Activated T-cell treated with anti-CD3 and anti-CD28 coated beads for 1 hour (primary cell): ENCODE measurements at places on chromosomes 12 and 14.

- DNase-seq: no peak
Measured at GRCh38 chr14:73995977-73996378, 23.1 kb downstream of the ENTPD5 start.

- no peak for DNase-seq
Measured at GRCh38 chr12:102483466-102483865, 3.1 kb upstream of the IGF1 start.

DNA sequence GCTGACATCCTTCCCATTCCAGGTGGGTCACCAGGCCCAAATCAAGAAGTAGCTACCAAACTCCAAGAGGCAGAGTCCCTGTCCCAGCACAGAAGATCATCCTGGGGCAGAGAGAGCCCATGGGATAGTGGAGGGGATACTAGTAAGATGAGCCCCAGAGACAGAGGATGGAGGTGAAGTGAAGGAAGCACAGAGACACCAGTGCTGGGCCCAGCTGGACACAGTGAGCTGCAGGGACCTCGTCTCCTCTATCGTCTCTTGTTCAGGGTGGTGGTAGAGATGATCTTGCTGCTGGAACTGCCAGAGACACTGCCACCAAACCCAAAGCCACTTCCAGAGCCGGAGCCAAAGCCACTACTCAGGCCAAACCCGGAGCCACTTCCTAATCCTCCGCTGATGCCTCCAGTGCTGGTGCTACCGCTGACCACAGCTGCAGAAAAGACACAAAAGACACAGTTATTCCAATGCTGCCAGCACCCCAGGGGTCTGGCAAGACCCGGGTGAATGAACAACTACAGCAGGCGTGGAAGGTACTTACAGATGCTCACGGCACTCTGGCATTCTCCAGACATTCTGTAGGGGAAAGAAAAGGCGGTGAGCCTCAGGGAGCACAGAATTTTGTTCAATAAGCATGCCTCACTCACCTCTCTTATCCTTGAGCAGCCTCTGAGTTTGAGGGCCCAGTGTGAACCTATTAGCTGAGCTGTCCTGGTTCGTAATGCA lies 6.9 kb downstream of the KRT4 start:
- no peak for DNase-seq

DNA sequence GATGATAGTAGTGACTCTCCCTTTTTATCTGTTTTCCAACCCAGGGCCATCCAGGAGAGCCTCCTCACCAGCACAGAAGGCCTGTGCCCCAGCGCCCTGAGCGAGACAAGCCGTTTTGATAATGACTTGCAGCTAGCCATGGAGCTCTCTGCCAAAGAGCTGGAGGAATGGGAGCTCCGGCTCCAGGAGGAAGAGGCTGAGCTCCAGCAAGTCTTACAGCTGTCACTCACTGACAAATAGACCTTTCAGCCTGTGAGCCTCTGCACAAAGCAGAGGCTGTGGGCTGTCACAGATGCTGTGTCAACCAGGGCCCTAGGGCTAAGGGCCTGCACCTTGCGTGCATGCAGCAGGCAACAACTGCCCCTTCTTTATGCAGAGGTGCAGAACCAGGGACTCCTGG lies 11.0 kb downstream of the C12orf76 start:
- no peak for DNase-seq

DNA sequence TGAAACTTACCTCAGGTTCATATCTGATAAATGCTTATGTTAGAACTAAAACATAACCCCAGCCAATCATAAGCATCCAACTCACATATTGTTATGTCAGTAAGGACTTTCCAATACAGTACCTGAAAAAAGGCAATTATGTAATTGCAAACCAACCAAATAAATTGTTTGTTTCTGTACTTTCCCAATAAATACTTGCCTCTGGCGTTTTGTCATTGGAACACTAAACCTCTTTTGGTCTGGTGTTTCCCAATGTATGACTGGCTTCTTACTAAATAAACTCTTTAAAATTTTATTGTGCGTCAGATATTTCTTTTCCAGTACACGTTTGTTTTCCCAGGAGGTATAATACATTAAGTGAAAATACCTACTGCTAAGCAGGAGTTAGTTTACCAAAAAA lies 6.7 kb upstream of the PTPRB start:
- DNase-seq: no peak

GRCh38 chr14:89304972-89305703 lies 111.9 kb downstream of the FOXN3 start:
- no peak for DNase-seq

GRCh38 chr14:90940318-90940962 lies 120.0 kb downstream of the RPS6KA5 start:
- DNase-seq: no peak

DNA sequence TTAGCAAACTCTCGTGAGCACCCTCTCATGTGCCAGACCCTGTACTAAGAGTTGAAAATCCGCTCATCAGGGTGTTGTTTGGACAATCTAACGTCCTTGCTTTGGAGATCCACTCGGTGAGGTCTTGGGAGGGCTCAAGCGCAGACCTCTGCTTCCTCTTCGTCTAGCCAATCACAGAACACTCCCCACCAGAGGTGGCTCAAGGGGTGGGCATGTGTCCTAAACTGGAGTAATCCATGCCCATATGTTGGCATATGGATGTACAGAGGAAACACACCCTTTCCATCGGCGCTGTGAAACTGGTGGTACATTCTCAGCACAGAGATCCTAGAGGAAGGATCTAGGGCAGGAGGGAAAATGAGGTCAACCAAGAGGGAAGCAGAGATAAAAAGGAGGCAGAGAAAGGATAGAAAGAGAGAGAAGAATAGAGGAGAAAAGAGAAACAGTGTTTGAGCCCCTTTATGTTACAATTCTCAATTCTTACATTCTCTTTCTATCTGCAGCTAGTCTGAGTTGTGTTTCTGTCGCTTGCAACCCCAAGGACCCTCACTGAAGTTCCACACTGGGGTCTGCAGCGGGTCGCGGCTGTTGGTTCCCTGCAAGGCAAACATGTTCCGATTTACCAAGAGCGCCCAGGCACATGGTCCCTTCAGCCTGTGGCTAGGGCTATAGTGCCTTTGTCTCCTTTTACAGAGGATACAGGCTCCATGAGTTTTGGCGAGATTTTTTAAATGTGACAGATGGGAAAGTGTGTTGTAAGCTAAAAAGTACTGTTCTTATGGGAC lies 40.5 kb downstream of the DLK1 start:
- DNase-seq: no peak

DNA sequence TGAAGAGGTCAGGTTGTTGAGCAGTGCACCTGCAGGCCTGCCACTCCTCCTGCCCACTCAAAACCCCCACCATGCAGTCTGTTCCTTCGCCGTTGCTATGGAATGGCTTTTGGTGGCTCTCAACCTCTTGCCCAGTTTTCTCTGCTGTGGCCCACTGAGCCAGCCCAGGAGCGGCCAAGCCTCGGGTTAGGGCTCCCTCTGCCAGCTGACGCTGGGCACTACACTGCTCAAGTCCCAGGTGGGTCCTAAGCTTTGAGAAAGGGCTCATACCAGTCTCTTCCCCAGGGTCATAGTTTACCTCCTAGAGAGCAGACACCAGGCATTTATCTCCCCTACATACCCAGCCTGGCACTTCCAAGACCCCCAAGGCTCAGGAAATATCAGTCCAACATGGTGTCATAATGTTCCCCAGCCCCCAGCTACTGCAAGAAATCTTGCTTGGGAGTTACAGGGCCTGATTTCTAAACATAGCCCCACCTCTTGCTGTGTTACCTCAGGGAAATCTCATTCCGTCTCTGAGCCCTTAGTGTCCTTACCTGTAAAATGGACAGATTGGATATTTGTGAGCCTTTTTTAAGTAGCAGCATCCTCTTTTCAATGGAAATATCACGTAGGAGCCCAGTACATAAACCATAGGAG lies 59.4 kb downstream of the TSPAN11 start:
- DNase-seq: no peak

DNA sequence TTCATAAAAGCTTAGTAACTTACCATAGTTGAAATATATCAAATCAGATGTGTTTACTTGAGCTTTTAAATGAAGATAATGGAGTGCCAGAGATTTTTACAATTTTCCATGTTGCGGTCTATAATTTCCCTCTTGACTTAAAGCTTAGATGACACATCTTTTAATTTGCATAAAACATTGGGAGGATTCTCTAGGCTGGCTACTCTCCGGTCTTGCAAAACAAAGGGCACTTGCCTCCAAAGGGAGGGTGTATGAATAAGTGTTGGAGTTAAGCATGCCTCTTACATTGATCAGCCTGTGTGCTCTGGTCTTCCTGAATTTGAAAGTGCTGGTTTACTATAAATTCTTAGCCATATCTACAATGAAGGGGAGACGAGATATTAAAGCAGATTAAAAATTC lies 336.4 kb upstream of the NAV3 start:
- no peak for DNase-seq

- no peak for DNase-seq
Measured at GRCh38 chr14:98593361-98593761, 678.6 kb downstream of the BCL11B start.

- DNase-seq: no peak
Measured at GRCh38 chr14:21525571-21525961, 580 bp downstream of the SALL2 start.

GRCh38 chr12:124603100-124603541 lies 35.7 kb upstream of the NCOR2 start:
- DNase-seq: no peak

- no peak for DNase-seq
Measured at GRCh38 chr12:127559349-127560040, 707.5 kb upstream of the TMEM132C start.

DNA sequence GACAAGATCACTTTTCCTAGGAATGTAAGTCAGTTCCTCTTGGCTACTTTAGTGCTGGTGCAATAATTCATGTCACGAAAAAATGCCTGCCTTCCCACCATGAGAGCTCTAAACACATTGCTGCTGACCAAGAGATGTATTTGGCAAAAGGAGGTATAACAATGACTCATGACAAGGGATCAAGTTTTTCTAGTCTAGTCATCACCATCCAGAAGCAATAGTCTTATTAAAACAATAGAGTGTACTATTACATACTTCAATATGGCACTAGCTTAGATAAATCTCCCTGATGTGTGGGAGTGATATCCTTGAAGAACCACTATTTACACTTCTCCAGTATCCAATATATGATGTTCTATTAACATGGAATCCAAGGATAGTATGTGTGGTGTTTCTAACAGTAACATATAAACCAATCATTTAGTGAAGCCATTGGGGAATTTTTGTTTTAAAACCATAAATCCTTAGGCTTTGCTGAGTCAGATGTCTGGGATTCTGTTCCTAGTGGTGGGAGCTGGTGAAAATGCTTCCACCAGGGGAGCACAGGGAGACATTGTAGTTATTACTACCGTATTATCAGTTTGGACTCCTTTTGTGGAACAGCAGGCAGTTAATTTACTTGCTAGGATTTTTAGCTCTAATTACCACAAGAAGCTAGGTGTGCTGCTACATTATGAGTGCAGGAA lies 1387.5 kb downstream of the LRFN5 start:
- no peak for DNase-seq

DNA sequence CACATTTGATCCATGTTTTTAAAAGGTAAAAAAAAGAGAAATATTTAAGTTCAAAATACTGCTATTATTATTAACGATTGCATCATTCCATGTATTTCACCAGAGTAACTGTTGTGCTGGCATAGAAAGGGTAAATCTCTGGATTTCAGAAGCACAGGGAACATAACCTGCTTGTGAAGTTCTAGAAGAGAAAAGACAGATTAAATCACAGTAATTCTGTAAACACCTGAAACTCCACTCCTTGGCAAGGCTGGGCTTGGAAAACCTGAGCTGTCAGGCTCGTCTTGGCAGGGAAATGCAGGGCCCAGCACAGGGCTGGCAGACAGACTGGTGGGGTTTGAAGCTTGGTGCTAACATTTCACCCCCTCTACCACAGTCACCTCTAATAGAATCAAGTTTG lies 35.1 kb downstream of the SVOP start:
- no peak for DNase-seq

GRCh38 chr14:65403231-65403630 lies 9.3 kb upstream of the FUT8 start:
- no peak for DNase-seq

DNA sequence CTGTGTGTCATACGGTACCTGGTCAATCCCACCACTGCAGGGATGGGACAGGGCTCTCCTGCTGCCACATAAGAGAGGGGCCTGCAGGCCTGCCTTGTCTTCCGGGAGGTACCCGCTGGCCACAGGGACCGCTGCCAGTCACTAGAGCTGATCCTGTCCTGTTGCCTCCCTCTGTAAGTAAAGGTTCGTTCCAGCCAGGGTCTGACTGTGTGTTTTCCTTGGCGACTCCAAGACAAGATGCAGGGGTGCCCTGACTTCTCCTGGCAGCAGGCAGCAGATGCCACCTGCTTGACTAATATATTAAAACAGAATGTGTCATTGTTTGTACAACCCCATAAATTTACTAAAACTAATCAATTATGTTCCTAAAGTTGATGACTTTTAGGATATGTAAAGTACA lies 41.5 kb upstream of the ASPG start:
- DNase-seq: no peak

- DNase-seq: no peak
Measured at GRCh38 chr14:52042371-52043289, 26.2 kb downstream of the NID2 start.
